ENCODE measurements at places on chromosomes 16 and 17.

- DNase-seq, result no peak
Measured at GRCh38 chr17:63695889-63696288, 4.0 kb downstream of the LIMD2 start.

DNA sequence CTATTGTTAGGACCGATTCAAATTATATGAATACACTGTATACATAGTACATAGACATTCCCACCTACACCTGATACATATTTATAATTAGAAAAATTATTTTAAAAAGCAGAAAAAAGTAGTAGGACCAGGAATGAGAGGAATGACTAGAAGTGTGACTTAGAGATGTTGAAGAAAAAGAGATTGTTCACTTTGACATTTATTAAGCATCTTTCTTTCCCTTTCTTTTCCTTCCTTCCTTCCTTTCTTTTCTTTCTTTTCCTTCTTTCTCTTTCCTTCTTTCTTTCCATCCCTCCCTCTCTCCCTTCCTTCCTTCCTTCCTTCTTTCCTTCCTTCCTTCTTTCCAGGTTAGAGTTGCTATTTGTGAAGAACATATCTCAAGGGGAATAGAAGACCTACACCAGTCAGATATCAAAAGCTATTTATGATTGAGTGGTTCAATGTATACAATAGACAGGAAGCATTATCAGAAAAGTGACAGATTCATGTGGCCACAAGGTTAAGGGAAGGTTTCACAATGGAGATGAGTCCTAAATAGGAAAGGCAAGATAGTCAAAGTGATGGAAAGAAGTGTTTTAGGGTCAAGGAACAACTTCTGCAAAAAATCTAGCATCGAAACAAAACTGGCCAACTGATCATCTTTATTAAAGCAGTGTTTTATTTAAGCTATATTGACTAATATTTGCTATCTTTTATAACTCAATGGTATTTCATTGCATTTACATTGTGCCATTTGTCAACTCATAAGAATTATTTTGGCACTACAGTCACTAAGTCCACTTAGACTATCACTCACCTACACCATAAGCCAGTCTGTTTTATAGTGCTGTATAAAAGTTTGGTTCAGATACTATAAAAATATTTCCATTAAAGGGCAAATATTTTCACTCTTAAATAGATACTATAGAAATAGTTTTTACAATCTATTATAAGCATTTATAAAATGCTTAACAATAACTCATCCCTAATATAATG, 54.1 kb upstream of the NACA2 start:
- no peak for DNase-seq

DNA sequence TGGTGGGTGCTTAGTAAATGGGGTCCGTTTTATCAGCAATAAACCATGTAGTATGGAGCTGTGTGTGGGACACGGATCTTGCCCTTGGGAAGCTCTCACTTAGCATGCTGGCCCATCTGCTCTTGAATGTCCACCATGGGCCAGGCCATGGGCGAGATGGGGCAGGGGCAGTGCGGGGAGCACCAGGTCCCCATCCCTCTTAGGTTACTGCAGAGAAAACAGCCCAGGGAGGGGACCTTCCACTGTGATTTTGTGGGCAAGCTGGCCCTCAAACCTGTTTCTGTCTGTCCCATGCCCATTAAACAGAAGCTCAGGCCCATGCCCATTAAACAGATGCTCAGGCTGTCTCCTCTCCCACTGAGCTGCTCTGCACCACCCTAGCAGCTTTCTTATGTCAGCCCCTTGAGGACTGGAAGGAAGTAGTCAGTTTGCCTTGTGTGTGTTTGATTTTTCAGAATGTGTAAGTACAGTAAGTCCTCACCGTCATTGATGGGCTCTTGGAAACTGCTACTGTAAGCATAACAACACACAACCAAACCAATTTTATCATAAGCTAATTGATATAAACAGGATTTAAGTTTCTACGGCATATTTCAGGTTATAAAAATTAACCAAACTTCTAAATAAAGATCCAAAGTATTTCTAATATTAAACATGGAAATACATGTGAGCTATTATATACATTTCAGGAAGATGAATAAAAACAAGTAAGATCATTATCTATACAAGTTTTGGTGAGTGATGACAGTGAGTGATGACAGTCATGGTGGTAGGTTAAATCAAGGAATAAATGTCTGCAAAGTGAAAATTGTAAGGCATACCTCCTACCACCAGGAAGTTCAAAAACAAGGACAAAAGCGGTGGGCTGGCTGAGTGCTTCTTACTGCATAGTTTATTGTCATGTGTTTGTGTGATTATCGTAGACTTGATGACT, 11.5 kb downstream of the MPRIP start:
- DNase-seq, result no peak

GRCh38 chr16:75764154-75764768, 38.0 kb upstream of the CPHXL start:
- DNase-seq, result peak; percentile 12

DNA sequence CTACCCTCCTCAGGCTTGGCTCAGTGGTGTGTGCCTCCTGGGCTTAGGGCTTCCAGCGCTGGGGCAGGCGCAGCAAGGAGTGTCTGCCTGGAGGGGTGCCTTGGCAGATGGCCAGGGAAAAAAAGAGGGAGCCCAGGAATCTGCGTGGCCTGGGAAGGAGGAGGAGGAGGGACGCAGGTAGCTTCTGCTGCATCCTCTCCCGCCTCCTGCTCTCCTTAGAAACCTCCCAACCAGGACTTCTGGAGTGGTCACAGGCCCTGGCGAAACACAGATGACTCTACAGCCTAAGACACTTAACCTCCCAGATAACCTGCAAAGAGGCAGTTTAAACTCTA, 7.3 kb upstream of the BCAR1 start:
- no peak for DNase-seq

DNA sequence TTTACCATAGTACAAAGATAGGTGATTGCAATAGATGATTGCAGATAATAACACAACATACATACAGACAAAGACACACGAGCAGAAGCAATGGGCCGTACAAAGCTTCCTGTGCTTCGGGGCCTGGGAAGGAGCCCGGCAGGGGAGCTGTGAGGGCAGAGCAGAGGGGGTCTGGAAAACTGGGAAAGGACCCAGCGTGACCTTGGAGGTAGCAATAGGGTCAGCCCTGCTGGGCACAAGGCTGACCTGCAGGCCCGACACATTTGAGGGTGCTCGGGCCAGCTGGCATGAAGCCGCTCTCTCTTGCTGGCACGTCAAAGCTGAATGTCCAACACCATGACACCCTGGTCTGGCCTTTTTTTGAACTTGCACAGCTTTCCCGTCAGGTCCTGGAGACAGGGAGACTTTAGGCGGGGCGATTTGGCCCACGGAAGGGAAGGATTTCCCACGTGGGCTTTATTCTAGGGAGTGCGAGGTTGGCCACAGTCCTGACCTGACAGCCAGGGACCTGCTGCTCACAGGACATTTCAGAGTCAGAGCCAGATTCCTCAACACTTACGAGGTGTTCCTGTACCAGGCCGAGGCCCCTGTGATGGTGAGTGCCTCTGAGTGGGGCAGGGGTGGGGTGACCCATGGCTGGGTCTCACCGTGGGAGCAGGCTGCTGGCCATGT, 83.2 kb downstream of the NTN1 start:
- DNase-seq, result no peak
